ENCODE measurements at places on chromosomes 6 and 20.

DNA sequence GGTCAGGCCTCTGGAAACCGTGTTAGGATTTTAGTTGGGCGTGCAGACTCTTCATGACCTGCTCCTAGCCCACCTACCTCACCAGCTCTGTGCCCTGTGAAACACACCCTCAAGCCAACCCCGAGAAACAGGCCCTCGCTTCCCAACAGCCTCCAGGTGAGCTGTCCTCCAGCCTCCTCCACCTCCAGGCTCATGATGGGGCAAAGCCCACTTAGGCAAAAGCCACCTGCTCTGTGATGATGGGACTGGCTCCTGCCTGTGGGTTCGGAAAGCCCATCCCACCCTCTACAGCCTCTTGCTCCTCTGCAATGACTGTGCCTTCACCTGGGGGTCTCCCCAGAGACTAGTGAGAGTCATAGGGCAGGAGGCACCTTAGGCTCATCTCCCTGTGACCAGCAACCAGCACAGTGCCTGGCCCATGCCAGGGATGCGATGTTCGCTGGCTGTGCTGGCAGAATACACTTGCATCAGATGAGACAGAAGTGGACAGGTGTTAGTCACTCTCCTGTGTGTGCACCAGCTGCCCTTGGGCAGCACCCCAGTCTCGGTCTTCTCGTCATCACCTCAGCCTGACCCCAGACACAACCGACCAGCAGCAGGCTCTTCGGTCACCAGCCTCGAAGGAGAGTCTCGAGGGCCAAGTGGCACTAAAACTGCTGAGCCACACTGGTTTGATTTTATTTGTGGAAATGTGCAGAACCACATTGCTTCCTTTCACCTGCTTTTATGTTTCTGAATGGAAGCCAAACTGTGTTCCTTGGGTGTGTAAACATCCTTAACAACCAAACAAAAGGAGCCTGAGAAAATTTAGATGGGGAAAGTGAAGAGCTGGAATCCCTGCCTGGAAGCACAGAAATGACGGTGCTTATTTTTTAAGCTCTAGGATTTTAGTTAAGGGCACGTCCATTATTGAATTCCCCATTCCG lies 10.7 kb downstream of the PXDC1 start:
- no peak for DNase-seq

GRCh38 chr6:55664591-55665587 lies 85.9 kb upstream of the HMGCLL1 start:
- DNase-seq = no peak

DNA sequence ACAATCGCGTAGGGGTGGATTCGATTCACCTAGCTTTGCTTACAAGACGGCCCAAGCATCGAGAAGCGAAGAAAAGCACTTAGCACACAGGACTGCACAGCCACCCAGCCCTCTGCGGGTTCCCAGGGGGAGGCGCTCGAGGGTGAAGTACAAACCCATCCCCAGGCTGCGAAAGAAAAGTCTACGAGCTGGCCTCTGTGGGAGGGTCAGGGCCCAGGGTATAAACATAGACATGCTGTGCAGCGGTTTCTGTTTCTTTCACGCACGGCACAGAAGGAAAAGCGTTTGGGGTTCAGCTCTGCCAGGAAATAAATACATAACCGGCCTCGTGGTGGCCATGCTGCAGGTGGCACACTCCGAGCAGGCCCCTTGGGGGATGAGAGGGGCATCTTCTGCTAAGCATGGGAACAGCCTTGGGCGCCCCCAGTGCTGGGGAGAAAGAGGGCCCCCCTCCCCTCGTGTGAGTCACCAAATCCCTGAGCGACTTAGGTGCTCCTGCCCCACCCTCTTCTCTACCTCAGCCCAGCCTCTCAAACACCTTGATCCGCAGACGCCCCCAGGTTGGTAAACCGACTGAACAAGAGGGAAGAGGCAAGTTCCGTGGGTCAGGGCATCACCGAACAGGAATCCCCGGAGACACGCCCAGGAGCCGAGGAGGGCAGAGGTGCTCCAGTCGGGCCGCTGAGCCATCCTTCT lies 91.6 kb upstream of the RIPOR2 start:
- DNase-seq = no peak

DNA sequence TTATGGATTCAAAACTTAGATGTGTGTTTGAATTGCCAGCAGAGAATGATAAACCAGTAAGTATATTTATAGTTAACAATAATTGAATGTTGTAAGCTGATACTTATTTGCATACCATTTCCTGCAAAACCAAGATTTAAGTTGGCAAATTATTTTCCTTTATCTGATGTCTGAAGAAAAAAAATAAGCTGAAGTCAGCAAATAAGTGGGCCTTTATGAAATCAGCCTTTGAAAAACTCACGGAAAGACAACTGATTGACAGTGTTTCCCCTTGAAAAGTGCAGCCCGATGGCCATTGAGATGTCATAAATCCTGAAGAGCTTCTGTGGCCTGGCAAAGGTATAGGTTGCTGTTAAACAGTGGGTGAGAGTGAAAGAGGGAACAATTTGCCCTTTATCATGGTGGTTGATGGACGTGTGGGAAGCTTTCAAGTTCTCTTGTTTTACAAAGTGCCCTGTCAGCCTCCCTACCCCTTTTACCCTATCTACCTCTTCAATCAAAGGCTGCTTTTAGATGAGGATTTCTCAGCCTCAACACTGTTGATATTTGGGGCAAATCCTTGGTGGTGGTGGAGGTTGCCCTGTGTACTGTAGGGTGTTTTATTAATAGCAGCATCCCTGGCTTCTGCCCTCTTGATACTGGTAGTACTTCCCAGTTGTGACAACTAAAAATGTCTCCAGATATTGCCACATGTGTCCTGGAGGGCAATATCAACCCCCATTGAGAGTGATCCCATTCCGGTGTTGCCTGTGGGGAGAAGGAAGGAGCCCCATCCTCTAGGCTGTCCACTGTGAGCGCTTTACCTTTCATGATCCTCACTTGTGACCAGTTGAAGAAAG lies 50.2 kb downstream of the VAPB start:
- DNase-seq = no peak

- DNase-seq = no peak
Observed at GRCh38 chr20:48702455-48702913, 125.3 kb downstream of the PREX1 start.

Data from esophagus squamous epithelium (tissue), 5 donors.